Ureter (tissue), 1 donor: ENCODE measurements at places on chromosomes 1 and 21. TPM values are rescaled to one million over a fixed set of nuclear protein-coding genes. Genes with fewer than 3 reads are reported as not detected.

GRCh38 chr1:24294228-24294672, 24.9 kb upstream of the GRHL3 start:
- no peak for DNase-seq

DNA sequence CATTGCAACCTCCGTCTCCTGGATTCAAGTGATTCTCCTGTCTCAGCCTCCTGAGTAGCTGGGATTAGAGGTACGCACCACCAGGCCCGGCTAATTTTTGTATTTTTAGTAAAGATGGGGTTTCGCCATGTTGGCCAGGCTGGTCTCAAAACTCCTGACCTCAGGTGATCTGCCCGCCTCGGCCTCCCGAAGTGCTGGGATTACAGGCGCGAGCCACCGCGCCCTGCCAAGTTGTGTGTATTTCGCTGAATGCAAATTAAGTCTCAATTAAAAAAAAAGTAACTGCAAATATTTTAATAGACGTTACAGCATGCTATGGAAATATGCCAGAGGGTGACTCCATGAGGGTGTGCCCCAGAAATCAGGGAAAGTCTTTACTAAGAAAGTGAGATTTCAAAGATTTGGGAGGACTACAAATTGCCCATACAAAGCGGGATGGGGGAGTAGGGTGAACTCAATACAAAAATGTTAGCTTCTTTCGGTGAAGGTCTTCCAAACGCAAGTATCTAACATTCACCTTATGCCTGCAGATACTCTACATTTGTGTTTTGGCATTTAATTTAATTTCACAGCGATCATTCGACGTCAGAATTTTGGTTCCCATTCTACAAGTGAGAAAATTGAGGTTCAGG, 85.6 kb downstream of the NKAIN1 start:
- DNase-seq, result no peak

DNA sequence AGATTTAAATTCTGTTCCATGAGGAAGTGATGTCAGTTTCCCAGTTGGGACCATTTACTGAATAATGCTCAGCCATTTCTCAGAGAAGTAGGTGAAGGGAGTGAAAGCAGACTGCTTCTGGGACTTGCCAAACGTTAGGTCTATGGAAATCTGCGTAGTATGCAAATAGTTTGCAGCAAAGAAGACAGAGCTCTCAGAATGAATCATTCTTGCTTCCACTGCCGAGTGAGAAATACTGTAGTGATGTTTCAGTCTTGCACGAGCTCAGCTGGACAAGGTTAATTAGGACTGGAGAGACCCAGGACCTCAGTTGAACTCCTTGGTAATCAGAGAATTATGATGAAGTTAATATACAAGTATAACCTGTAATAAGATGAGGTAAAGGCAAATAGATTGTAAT, 317.7 kb upstream of the DAB1 start:
- DNase-seq, result no peak

- DNase-seq, result no peak
Measured at GRCh38 chr1:209703834-209704504, 677 bp upstream of the HSD11B1 start.

DTL gene
- 1.6 TPM for total RNA-seq

DNA sequence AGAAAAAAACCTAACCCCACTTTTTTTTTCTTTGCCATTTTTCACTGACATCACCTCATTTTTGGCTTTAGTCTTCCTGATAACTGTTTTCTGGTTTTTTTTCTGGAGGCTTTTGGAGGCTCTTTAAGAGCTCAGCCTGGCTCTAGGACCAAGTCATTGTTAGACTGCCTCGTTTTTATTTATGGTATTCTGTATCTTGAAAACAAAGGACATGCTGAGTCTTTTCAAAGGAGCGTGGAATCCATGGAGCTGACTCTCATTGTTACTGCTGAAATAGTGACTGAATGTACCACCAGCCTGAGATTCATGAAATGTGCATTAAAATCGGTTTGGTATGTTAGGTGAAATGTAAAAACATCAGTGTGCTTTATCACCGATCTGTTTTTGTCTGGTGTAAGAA, 28.0 kb downstream of the RASAL2 start:
- DNase-seq, result no peak

CYP4A11 gene
- not detected for total RNA-seq

DNA sequence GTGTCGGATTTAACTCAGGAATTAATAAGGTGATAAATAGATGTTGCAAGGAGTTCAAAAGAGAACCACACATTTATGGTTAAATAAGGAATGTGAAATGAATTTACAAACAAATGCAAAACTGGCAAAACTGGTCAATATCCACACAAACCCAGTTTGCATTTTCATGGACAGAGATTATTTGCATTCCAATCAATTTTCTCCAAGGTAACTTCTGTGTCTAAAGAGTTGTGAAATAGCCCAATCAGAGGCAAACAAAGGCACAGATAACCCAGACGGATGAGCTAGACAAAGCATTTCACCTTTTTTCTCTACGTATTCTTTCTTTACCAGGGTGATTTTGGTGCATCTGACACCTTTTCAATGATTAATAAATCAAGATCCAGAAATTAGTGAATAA, 63.9 kb downstream of the MAP3K7CL start:
- no peak for DNase-seq

VWA1 gene
- total RNA-seq, result 83.3 TPM

DNA sequence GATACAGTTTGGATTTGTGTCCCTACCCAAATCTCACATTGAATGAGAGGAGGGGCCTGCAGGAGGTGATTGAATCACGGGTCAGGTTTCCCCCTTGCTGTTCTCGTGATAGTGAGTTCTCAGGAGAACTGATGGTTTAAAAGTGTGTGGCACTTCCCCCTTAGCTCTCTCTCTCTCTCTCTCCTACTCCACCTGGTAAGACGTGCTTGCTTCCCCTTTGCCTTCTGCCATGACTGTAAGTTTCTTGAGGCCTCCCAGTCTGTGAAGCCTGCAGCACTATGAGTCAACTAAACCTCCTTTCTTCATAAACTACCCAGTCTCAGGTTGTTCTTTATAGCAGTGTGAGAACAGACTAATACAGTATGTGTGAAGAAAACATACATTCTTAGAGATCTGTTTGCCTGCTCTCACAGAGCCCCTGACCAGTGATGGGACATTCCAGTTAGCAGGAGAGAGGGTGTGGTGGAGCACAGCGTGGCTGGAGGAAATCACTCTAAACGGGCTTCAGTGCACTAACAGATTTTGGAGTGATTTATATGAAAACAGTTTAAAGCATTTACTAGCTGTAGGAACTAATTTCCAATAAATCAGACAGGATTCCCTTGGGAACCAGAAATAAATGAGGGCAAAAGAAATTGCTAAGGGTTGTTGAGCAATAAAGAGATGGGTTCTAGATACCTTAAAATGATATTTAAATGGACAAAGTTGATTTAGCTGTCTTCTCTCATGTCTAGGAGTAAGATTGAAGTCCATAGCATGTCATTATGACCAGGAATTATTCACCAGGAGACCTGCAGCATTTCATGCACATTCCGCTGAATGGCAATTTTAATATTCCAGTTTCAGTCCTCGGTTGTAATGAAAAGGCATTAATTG, 411.0 kb downstream of the CAMTA1 start:
- no peak for DNase-seq
